ENCODE measurements at places on chromosomes 6 and 20.

DNA sequence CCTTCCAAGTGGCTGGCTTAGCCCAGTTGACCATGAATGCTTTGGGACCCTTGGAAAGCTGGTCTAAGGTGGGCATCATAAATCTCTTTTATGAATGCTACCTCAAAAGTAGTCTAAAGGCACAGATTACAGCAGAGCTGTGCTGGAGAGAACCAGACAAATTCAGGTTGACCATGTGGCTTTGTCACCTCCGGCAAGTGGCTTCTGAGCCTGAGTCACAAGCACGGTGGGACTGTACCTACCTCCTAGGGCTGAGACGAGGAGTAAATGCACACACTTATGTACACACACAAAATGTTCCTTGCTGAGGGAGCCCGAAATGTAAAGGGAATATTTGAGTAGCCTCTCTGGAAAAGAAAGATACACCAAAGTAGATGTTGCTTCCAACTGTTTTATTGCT is 155.9 kb downstream of the NFATC2 start:
- H3K36me3 ChIP-seq: no peaks in the 10 kb centered on the region
- H3K27ac ChIP-seq: no peak overlapping the region
- DNase-seq: no peak
- no peak overlapping the region for H3K4me3 ChIP-seq

- H3K4me3 ChIP-seq: no peak overlapping the region
- H3K4me1 ChIP-seq: no peaks in the 10 kb centered on the region
- H3K27me3 ChIP-seq: no peaks in the 10 kb centered on the region
- no peaks in the 10 kb centered on the region for H3K36me3 ChIP-seq
These were observed 3.6 kb upstream of the CD83 start for GRCh38 chr6:14113976-14114375.

GRCh38 chr6:98976674-98977385 is 29.1 kb upstream of the FBXL4 start:
- no peak overlapping the region for H3K27ac ChIP-seq
- H3K27me3 ChIP-seq: no peaks in the 10 kb centered on the region
- H3K36me3 ChIP-seq: no peaks in the 10 kb centered on the region
- no peak overlapping the region for H3K4me3 ChIP-seq
- H3K4me1 ChIP-seq: no peaks in the 10 kb centered on the region

- no peak overlapping the region for H3K27ac ChIP-seq
- H3K36me3 ChIP-seq: no peaks in the 10 kb centered on the region
- no peaks in the 10 kb centered on the region for H3K27me3 ChIP-seq
- H3K4me3 ChIP-seq: no peak overlapping the region
These were observed 101.6 kb downstream of the TMEM200A start for GRCh38 chr6:130467146-130468050.

DNA sequence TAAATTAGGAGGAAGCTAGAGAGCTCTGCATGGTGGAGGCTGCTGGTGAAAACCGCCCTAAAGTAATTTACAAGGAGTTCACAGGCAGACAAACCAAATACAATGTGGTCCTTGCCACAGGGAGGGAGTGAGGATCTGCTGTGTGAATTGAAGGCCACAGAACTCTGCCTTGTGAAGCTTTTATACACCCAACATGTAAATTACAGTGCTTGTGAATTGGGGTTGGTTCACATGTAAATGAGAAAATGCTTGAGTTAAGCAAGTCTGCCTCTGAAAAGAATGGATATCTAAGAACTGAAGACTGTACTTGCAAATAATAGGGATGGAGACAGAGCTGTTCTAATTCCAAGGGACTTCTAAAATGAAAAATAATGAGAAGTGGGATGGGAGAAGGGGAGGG is 194.2 kb downstream of the SLC35F1 start:
- DNase-seq: no peak
- H3K4me1 ChIP-seq: no peaks in the 10 kb centered on the region
- no peaks in the 10 kb centered on the region for H3K36me3 ChIP-seq
- H3K27me3 ChIP-seq: no peaks in the 10 kb centered on the region
- no peak overlapping the region for H3K4me3 ChIP-seq
- no peak overlapping the region for H3K27ac ChIP-seq

GRCh38 chr6:38138374-38138773 is 318.8 kb downstream of the ZFAND3 start:
- H3K27me3 ChIP-seq: no peaks in the 10 kb centered on the region
- H3K4me1 ChIP-seq: peaks cover 9% of the 10 kb centered on the region
- no peak overlapping the region for H3K27ac ChIP-seq
- H3K4me3 ChIP-seq: no peak overlapping the region

DNA sequence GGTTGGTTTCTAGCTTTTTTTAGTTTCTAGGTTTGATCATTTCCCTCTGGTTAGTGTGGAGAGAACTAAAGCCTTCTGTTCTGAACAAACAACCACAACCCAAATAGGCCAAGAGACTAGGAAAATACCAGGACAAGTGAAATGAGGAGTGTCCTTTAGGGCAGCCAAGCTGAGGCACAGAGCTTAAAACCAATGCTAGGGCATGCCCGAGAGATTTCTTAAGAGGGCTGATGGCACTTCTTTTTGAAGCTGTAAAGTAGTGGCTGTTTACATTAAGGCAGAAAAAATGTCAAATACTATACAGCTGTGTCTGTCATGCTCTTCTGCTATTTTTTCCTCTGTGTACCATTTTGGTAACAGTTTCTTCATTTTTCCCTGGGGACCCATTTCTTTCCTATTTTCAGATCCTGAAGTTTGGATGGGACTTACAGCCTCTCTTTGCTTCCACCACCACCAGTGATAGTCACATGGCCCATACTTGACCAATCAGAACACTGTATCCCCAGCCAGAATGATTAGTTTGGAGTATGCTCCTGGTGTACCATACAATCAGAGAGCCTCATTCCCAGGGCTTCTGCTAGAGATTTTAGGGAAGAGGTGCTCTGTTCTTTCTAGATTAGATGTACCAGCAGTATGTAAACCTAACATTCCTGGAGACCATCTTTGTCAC is 154.4 kb downstream of the BMP2 start:
- DNase-seq: no peak
- H3K27ac ChIP-seq: no peak overlapping the region
- no peaks in the 10 kb centered on the region for H3K36me3 ChIP-seq

DNA sequence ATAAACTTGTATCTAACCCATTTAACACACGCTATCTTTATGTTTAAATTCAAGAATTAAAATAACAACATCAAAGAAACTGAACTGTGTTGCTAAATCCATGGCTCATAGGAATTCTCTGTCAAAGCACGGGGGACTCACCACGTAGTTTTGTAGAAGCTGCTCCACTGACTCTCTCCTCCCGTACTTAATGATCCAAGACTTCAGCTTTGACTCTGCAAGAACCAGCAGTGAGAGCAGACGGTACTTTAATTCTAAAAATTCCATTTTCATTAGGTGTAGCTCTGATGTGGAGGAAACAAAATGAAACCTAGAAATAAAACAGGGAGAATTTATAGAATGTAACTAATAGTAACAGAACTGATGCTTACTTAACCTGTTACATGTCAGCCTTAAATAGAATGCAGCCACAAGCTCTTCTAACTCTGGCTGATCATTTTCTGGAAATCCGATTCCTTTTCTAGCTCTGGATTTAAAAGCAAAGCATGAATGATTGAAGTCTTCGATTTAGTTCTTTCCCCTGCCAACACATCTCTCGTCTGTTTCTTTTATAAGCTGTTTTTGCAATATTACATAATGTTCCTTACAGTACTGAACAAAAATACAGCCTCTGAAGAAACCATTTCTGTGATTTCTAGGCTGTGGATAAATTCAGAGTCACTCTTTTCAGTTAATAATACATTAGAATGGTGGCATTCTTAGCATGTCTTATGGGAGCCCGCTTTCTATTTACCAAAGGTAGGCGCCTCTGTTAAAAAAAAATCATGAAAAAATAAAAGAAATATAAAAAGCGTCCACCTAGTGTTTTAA is 165.5 kb downstream of the SYNE1 start:
- no peaks in the 10 kb centered on the region for H3K4me1 ChIP-seq
- H3K27ac ChIP-seq: no peak overlapping the region
- no peak for DNase-seq
- no peaks in the 10 kb centered on the region for H3K27me3 ChIP-seq
- H3K36me3 ChIP-seq: no peaks in the 10 kb centered on the region

GRCh38 chr6:157842212-157842611 is 19.2 kb downstream of the SNX9 start:
- H3K27ac ChIP-seq: no peak overlapping the region
- peaks cover 11% of the 10 kb centered on the region for H3K4me1 ChIP-seq
- no peaks in the 10 kb centered on the region for H3K27me3 ChIP-seq
- no peak for DNase-seq
- H3K4me3 ChIP-seq: no peak overlapping the region
- no peaks in the 10 kb centered on the region for H3K36me3 ChIP-seq

DNA sequence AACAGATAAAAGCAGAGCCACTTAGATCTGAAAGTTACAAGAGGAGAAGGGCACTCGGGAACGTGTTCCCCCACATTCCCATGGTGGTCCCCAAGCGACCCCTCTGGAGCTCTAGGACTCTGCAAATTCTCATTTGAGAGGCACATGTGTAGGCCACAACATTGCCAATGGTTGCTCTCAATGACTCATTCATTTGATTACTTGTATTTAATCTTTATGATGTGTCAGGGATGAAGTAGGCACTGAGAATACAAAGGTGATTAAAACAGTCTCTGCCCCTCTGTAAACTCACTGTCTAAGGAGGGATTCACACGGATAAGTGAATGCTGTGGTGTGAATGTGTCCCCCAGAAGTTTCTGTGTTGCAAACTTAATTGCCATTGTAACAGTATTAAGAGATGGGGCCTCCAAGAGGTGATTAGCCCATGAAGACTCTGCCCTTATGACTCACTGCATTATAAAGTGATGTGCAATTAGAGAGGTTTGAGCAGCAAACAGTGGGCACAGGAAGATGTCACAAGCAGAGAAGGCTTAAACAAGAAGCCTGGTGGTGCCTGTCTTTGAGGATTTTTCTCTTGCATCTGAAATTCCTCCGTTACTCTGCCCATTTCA is 34.0 kb upstream of the TRAM2 start:
- no peaks in the 10 kb centered on the region for H3K36me3 ChIP-seq
- no peak overlapping the region for H3K27ac ChIP-seq
- H3K27me3 ChIP-seq: no peaks in the 10 kb centered on the region

DNA sequence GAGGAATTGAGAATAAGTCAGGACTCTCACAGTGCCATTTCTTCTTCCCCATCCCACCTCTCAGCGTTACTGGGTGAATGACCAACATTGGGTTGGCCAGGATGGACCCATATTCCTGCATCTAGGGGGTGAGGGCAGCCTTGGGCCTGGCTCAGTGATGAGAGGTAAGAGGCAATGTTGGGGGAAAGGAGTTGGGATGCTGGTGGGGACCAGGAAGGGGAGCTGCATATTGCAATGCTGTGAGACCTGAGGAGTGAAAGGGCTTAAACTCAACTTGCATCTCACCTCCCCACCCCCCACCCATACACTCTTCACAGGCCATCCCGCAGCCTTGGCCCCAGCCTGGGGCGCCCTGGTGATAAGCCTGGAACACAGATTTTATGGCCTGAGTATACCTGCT is 1.3 kb downstream of the PRSS16 start:
- H3K36me3 ChIP-seq: no peaks in the 10 kb centered on the region
- no peaks in the 10 kb centered on the region for H3K4me1 ChIP-seq
- H3K27ac ChIP-seq: no peak overlapping the region

DNA sequence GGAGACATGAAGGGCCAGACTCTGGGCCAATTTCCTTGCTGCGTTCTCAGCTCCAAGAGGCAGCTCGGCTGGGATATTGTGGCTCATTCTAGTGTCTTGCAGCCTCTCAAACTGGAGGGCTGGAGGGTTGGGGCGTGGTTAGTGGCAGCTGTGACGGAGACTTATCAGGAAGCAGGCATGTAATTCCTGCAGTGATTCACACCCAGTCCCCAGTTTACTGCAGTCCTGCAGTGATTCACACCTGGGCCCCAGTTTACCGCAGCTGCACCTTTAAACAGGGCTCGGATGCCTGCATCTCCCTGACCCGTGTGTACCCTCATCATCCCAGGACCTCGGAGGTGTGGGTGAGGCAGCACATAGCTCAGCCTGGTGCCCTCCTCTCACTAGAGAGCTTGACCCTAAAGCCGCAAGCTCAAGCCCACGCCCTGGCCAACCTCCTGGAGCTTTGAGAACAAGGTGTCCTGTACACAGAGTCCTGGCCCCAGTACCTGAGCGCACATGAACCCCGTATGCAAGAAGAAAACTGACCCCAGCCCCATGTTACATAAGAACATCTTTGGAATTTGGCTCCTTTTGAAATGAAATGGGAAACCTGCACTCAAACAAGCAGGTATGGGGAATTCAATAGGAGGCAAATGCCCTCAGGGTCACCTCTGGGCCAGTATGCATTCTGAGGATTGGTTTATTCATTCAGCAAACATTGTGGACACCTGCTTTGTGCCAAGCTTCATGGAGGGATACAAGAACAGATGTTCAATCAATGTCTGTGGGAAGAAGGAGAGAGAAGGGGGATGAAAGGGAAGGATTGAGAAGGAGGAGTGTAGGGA is 55.3 kb upstream of the FAM83D start:
- no peak overlapping the region for H3K27ac ChIP-seq
- H3K27me3 ChIP-seq: no peaks in the 10 kb centered on the region
- DNase-seq: no peak

DNA sequence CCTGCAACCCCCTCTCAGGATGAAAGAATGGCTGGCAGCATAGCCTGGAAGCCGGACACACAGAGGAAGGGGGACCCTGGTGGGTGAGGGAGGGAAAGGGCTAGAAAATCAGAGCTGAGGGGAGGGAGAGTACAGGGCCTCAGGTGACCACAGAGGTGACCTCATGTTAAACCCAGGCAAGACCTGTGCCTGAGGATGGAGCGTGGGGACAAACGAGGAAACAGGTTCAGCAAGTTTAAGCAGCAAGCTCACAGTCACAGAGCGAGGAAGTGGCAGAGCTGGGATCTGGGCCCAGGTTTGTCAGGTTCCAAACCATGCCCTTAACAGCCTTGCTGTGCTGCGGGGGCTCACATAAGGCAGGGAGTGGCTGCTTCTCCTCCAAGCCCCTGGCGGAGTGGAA is 4.0 kb upstream of the BPI start:
- no peak for DNase-seq
- H3K27ac ChIP-seq: no peak overlapping the region
- no peaks in the 10 kb centered on the region for H3K4me1 ChIP-seq
- H3K4me3 ChIP-seq: no peak overlapping the region
- no peaks in the 10 kb centered on the region for H3K36me3 ChIP-seq

GRCh38 chr6:142853244-142854180 is 91.5 kb downstream of the HIVEP2 start:
- no peaks in the 10 kb centered on the region for H3K36me3 ChIP-seq
- no peak overlapping the region for H3K4me3 ChIP-seq
- no peak for DNase-seq
- H3K4me1 ChIP-seq: peaks cover 51% of the 10 kb centered on the region
- H3K27ac ChIP-seq: no peak overlapping the region
- no peaks in the 10 kb centered on the region for H3K27me3 ChIP-seq

All from heart left ventricle (tissue), 16 donors.